Fibroblast of mammary gland (primary cell): ENCODE measurements at places on chromosomes 16 and 17.

- peak; percentile 100 for DNase-seq
Observed at GRCh38 chr17:73798111-73798748, 154.0 kb upstream of the SDK2 start.

DNA sequence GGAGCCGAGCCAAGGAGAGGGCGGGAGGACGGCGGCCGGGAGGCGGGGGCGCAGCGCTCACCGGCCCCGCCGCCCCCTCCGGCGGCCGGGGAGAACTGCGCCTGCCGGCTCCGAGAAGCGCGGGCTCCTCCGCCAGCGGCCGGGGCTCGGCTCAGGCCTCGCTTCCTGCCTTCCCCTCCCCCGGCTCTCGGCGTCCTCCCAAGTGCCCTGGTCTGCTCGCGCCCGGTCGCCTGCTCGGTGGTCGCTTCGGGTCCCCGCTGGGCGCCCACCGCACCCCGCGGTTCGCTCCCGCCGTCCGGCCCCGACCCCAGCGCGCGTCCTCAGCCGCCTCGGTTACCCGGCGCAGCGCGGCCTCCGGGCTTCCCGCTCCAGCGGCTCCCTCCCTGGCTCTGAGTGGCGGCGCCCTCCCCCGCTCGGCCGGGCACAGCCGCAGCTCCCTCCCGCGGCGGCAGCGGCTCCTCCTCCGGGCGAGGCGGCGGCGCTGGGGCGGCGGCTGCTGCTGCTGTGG is 313 bp downstream of the UBTF start:
- peak; percentile 63 for DNase-seq

- peak; percentile 48 for DNase-seq
Observed at GRCh38 chr16:17512636-17513220, 42.0 kb upstream of the XYLT1 start.

- DNase-seq, result no peak
Observed at GRCh38 chr16:86571530-86571915, 4.9 kb downstream of the FOXC2 start.

GRCh38 chr17:39719563-39720355 is 10.6 kb downstream of the MIEN1 start:
- no peak for DNase-seq

DNA sequence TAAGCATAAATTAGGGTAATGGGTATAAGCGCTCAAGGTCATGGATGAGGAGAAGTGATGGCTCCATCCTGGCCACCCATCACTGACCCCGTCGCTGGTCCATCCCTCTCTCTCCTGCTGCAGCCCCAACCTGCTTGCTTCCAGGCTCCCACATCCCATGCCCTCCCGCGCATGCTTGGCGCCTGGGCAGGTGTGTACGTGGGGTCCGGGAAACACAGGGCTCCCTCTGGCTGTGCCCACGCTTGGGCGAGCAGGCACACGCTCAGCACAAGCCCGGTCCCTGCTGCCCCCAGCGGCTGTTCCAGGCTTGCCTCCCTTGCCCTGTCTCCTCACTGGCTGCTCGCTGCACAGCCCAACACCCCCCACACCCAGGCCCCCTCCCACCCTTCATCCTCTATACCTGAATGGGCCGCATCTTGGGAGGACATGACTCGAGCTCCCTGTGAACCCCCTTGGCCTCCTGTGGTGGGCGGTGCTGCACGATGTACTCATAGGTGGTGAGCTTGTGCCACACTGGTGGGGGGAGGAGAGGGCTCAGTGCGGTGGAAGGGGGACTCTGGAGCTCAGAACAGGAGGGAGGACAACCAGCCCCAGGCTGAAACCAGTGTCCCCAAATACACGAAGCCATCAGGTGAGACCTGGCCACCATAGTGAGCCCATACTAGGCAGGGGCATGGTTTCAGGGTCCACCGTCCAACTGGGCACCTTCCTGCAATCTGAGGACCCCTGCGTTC is 4.7 kb upstream of the TPPP3 start:
- no peak for DNase-seq

- DNase-seq, result no peak
Observed at GRCh38 chr16:54174201-54174600, 112.4 kb downstream of the IRX3 start.

GRCh38 chr17:47956791-47957590 is 692 bp downstream of the PRR15L start:
- DNase-seq, result no peak

- DNase-seq, result peak; percentile 71
Observed at GRCh38 chr16:65388592-65388991, 266.7 kb upstream of the CDH11 start.
